ENCODE measurements at places on chromosomes 2 and 18.

GRCh38 chr2:23495661-23496114 lies 110.7 kb downstream of the KLHL29 start:
- no peak for DNase-seq

DNA sequence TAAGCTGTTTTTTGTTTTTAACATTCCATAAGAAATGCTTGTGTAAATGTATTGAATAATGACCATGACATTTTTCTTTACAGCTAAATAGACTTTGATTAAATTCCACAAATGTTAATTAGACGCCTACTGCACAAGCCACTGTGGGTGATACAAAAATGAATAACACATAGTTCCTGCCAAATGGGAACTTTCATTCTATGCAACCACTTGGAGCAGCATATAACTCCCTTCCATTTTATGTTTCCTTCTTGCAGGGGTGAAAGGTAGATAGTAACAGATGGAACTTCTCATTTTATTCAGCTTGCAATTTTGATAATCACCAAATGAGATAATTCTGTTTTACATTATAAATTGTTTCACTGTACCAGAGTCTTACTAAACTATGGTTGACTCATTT lies 70.0 kb upstream of the THUMPD2 start:
- no peak for DNase-seq

DNA sequence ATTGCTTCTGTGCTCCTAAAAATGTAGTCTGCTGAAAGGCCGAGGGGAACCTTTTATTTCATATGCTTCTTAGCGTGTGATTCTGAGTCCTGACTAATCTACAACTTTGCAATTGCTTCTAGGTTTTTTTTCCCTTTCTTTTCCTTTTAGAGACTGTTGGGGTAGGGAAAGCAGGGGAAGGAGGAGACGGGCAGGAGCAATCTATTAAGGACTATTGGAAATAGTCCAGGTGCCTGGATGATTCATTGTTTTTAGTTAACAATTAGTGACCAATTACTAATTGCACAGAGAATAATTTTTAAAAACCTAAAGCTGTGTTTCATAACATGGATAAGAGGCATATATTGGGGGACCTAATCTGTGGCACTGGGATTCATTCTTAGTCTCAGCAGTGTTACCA lies 49.4 kb upstream of the STON1 start:
- no peak for DNase-seq

DNA sequence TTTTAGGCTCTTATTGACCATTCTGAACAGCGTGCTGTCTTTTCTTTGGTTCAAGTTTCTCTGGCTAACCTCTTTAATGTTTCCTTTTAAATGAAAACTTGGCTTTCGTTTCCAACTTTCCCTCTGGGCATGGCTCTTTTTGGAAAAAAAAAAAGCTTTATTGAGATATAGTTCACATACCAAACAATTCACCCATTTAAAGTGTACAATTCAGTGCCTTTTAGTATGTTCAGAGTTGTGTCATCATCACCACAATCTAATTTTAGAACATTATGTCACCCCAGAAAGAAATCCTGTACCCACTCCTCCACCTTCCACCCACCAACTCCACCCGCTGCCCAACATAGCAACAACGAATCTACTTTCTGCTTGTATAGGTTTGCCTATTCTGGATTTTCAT lies 322.4 kb downstream of the ADCYAP1 start:
- no peak for DNase-seq

- DNase-seq, result no peak
These were observed 29.4 kb downstream of the ITM2C start for GRCh38 chr2:230893841-230894781.

GRCh38 chr2:36125702-36126101 lies 229.9 kb upstream of the CRIM1 start:
- no peak for DNase-seq

DNA sequence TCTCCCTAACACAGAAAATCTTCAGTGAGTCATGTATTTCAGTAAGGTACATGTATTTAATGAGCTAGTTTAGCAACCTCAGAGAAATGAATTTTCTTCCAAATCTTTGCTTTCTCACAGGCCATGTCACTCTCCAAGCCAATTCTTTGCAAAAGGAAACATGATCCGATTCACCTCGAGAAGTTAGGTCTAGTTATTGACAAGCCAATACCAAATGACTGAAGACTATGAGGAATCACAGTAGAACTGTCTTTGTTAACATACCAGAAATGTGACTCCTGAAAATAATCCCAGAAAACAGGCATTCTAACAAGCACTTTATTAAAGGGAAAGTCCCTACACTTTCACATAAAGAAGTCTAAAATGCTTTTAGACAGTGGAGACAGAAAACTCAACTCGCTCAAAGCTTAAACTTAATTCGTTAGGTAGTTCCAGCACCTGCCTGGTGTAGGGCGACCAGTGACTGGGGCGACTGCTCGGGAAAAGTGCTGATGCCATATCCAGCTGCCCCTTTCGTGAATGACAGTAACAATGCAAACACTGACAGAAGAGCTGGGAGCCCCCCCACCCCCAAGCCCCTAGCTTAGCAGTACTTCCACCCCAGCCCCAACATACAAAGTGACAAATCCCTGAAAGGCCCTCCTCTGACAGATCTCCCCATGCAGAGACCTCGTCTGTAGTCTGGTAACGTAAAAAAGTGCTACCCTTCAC lies 1.8 kb downstream of the MEMO1 start:
- DNase-seq, result no peak

DNA sequence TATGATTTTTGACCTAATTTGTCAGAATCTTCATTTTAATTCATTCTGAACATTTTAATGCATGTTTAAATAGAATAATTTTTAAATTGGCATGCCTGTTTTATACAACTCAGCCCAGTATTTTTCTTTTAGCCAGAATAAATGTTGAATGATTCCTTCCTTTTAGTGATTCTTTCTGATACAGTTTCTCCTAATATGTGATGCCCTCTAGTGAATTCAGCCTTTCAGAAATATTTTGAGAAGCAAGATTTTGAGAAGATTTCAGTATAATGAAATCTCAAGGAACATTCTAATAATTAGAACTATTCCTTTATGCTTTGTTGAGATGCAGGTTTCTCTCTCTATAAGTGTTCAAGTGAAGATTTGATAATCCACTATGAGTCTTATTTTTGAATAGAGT lies 28.5 kb downstream of the LCLAT1 start:
- no peak for DNase-seq

- DNase-seq, result no peak
These were observed 281.7 kb downstream of the PHLPP1 start for GRCh38 chr18:62997076-62997475.

GRCh38 chr2:128137094-128137616 lies 46.2 kb downstream of the UGGT1 start:
- no peak for DNase-seq

- no peak for DNase-seq
These were observed 48.4 kb downstream of the MTERF4 start for GRCh38 chr2:241053576-241054251.

DNA sequence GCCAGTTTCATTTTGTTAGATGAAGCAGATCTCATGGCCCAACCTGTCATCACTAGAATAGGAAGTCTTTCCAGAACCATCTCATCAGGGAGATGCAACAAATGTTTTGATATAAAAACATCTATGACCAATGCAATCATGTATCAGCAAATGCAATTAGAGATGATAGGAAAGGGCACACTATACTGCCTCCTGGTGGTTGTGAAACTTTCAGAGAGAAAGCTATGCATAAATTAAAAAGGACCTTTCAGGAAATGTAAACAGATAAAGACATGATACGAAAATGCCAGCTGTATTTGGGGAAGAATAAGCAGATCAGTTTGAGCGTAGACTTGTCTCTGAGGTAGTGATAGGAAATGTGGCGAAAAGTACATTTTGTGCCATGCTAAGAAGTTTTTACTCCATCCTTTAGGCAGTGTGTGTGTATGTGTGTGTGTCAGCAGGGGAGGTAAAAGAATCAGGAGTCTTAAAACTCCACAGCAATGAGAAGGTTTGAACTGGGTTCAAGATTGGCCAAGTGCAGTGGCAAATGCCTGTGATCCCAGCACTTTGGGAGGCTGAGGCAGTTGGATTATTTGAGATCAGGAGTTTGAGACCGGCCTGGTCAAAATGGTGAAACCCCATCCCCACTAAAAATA lies 479.3 kb downstream of the CPS1 start:
- DNase-seq, result no peak

GRCh38 chr2:80199504-80199903 lies 105.0 kb downstream of the LRRTM1 start:
- DNase-seq, result no peak

GRCh38 chr2:68901199-68901514 lies 30.0 kb upstream of the BMP10 start:
- DNase-seq, result no peak

GRCh38 chr2:31937741-31938140 lies 73.1 kb downstream of the MEMO1 start:
- no peak for DNase-seq

GRCh38 chr2:190277234-190278112 lies 42.2 kb downstream of the HIBCH start:
- DNase-seq, result no peak

GRCh38 chr2:10781746-10782145 lies 30.8 kb downstream of the PDIA6 start:
- DNase-seq, result no peak

- DNase-seq, result no peak
These were observed 129.1 kb downstream of the NDUFA10 start for GRCh38 chr2:239896075-239896474.

DNA sequence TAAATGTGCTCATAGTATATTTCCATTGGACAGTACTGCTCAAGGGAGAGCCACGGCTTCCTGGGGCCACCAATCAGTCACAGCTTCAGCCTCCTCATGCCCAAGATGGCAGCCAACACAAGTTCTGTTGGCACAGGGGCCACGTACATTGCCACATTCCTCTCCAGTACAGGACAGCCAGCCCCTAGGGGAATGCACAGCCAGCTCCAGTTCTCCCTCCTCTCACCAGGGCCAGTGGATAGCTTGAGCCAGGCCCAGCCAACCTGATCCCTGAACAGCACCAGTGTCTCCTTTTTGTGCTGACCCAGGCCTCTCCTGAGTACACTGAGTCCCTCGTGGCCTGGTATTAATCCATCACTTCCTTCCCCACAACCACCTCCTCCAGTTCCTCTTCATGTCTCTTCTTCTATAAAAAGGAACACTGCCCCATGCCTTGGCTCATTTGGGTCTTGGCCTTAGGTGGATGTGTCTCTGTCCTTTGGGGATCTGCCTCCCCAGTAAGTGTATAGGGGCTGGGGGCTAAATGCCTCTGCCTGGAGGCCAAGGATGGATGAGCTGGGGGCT lies 168.7 kb downstream of the TNS1 start:
- DNase-seq, result no peak

DNA sequence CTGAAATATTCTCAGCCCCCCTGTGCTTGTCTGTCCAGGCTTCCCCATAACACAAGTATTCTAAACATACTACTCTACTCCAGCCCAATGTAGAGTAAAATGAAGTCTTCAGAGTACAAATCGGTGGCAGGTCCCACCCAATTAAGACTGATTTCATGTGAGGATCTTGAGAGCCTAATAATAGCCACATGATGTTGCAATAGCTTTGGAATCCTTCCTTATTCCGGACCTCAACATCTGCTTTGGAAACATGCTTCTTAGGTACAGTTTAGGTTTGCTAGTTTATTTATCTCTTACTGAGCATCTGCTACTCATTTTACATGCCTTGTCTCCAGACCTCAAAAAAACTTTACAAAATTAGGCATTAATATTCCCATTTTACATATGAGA lies 207.3 kb upstream of the RAB6C start:
- no peak for DNase-seq

GRCh38 chr2:67840460-67841068 lies 222.2 kb downstream of the C1D start:
- DNase-seq, result no peak

DNA sequence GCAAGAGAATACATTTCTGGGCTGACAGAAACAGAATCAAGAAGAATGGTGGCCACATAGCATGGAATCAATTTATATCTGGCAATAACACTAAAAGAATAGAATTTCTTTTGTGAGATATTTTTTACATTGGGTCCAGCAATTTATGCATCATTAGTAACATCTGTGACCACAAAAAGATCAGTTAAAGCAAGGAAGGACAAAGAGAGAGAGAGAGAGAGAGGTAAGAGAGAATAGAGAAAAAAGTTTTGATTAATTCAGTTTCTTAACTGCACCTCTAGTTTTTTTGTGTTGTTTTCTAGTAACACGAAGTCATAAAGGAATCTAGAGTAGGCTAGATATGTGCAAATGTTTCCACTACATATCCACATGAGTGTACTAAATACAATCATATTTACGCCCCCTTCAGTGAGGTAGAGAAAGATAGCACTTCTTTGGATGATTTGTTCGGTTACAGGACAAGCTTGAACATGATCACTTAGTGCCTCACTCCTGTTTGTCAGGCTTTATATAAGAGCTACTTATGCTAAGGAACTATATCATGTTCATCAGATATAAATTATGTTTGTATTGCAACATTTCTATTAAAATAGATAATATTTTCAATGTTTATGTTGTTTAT lies 247.4 kb upstream of the COL3A1 start:
- DNase-seq, result no peak

- no peak for DNase-seq
These were observed 50.2 kb downstream of the MCFD2 start for GRCh38 chr2:46865181-46865970.

- no peak for DNase-seq
These were observed 48.1 kb upstream of the SIGLEC15 start for GRCh38 chr18:45777393-45777792.

DNA sequence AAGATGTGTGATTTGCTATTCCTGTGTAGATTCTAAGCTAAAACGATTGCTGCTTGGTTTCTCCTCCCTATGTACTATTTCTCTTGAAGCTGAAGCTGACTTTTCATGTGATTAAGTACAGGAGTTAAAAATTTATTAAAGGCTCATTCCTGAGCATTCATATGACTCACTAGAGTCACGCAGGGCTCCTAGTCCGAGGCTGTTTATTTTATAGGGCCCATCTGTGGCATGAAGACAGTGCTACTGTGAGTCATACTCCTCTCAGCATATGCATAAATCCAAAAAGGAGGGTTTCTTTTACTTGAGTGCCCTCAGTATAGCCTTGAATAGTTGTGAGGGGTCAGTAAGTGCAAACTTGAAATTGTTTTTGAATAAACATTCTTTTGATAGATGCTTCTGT lies 378.8 kb downstream of the PTPRM start:
- no peak for DNase-seq

GRCh38 chr2:151002959-151003600 lies 258.6 kb downstream of the RBM43 start:
- DNase-seq, result no peak

- DNase-seq, result no peak
These were observed 35.4 kb upstream of the CCDC93 start for GRCh38 chr2:118049140-118049815.

- DNase-seq, result no peak
These were observed 751 bp upstream of the DNAJC10 start for GRCh38 chr2:182715121-182715891.

- no peak for DNase-seq
These were observed 17.7 kb downstream of the IWS1 start for GRCh38 chr2:127508631-127509034.

DNA sequence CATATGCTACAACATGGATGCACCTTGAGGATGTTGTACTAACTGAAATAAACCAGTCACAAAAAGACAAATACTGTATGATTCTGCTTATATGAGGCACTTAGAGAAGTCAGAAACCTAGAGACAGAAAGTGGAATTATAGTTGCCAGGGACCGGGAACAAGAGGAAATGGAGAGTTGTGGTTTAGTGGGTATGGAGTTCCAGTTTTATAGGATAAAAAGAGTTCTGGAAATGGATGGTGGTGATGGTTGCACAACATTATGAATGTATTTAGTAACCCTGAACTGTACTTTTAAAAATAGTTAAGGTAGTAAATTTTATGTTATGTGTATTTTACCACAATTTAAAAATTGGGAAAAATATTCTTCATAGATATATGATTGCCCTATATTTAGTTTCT lies 97.7 kb downstream of the DPP4 start:
- DNase-seq, result no peak

- DNase-seq, result no peak
These were observed 177.1 kb downstream of the RNF144A start for GRCh38 chr2:7094231-7094741.

Data from stimulated activated CD4-positive, alpha-beta T cell treated with anti-CD3 and anti-CD28 coated beads, Interleukin-1b, Interleukin-23, amount 100 ng/mL, for 1 hour (primary cell).